ENCODE measurements at places on chromosomes 4 and X.

- DNase-seq: no peak
Observed at GRCh38 chr4:19807505-19807904, 444.2 kb upstream of the SLIT2 start.

- DNase-seq: peak; percentile 5
Observed at GRCh38 chr4:104693601-104694201, 199.0 kb upstream of the CXXC4 start.

DNA sequence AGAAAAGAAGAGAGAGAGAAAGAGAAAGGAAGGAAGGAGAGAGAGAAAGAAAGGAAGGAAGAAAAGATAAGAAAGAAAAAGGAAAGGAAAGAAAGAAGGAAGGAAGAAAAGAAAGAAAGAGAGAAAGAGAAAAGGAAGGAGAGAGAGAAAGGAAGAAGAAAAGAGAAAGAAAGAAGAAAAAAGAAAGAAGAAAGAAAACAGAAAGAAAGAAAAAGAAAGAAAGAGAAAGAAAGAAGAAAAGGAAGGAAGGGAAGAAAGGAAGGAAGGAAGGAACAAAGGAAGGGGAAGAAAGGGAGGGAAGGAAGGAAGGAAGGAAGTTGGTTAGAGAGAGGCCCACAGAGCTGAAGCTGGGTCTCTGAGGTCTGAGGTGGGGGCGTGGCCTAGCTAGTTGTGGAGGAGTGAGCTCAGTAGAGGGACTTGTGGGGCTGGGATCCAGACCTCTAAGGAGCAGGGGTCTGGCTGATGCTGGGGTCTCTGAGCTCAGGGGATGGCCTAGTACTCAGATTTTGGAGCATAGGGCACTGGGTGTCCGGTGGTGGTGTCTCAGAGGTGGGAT is 27.1 kb upstream of the PDZD4 start:
- no peak for DNase-seq

DNA sequence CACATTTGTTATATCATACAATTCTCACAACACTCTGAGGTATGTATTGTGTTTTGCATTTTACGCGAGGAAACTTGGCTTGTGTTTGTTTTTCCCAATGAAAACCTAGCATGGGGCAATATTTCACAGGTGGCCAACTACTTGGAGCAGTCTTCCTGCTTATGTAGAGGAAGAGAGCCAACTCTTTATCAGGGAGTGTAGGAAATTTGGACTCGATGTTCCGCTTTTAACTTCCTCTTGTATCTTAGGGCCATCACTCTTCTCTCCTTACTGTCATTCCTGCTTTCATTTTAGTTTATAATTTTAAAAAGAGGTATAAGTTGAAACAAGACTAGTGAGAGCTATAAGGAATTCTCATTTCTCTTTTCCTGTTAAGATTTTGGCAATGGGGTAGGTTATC is 107.7 kb upstream of the RPS6KA3 start:
- DNase-seq: no peak

DNA sequence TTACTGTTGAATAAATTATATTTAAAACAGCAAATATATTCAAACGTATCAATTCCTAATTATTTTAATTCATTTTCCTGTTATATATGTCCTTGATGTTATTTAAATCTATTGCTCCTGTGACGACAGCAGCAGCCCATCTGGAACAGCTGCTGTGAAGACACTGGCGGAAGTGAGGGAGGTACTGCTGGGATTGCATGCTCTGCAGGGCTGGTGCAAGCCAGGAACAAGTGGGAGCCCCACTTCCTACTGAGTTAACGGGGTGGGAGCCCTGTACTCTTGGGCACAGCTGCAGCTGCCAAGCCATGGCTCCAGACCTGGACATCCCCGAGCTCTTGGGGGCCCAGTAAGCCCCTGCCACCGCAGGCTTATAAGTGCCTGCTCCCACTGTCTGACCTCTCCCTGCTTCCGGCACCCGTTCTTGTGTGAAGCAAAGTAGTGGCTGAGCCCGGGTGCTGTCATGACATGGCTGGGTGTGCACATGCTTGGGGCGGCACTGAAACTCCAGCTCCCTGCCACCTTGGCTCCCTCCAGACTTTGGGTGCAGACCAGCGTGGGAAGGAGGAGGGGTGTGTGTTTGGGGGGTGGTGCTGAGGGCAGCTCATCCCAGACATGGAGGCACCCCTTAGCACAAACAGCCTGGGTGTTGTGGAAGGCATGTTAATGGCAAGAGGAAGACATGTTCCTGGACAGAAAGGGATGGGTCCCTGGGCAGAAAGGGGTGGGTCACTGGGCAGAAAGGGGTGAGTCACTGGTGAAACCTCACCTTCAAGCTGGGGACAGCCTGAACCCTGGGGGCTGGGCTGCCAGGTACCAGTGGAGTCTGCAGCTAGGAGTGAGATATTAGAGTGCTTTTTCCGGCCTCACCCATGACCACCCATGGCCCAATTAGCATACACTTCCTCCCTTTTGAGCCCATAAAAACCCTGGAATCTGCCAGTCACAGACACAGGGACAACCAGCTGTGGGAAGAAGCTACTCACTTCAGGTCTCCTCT is 1981.3 kb upstream of the IGFBP7 start:
- DNase-seq: no peak

- no peak for DNase-seq
Observed at GRCh38 chr4:155094201-155094820, 114.1 kb upstream of the NPY2R start.

GRCh38 chr4:34220601-34221000 is 2023.7 kb downstream of the ARAP2 start:
- no peak for DNase-seq

GRCh38 chrX:1388651-1389050 is 3.3 kb downstream of the SLC25A6 start:
- DNase-seq: no peak

GRCh38 chrX:109911046-109911445 is 91.9 kb upstream of the TMEM164 start:
- no peak for DNase-seq

All from GM19239 (cell line).